ENCODE measurements at places on chromosomes 12 and 14.

GRCh38 chr14:79668951-79669350 is 542.4 kb downstream of the DIO2 start:
- DNase-seq: no peak

- DNase-seq: no peak
Measured at GRCh38 chr12:114013575-114014345, 47.6 kb upstream of the RBM19 start.

DNA sequence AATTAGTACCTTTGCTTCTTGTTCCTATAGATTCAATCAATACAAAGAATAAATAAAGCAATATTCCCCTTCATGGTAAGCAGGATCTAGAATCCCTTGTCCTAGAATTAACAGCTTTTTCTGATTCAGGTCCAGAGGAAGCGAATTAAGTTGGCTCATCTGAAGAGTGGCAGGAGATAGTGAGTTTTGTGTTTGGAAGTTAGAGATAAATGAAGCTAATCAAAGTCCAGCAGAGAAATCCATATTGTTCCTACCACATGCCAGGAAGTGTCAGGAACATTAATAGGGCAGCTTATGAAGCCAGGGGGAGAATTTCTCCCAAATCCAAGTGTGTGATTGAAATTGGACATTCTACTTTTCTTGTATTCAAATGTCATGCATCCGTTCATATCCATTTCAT is 13.9 kb downstream of the CAPZA3 start:
- no peak for DNase-seq

DNA sequence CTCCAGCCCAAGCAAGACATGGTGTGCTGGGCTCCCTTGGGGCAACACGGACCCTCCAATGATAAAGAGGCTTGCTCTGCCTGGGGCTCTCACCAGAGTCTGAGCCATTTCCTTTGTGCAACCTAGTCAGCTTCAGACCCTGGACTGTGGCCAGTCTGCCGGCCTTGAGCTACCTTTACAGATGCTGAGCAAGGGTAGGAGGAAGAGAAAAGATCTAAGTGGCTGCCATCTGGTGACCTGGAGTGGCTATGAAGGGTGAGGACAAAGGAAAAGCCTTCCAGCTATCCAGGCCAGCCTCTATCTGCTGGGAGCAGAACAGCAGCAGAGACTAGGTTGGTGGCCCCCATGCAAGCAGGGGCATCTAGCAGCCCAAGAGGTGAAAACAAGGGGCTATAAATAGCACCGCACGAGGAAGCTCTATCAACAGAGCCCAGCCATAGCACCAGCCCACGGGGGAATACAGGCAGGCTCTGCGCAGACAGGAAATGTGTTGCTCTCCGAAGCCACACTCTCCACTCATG is 230.1 kb downstream of the FOXN3 start:
- DNase-seq: no peak

GRCh38 chr12:111638556-111638955 is 39.4 kb upstream of the ATXN2 start:
- no peak for DNase-seq

DNA sequence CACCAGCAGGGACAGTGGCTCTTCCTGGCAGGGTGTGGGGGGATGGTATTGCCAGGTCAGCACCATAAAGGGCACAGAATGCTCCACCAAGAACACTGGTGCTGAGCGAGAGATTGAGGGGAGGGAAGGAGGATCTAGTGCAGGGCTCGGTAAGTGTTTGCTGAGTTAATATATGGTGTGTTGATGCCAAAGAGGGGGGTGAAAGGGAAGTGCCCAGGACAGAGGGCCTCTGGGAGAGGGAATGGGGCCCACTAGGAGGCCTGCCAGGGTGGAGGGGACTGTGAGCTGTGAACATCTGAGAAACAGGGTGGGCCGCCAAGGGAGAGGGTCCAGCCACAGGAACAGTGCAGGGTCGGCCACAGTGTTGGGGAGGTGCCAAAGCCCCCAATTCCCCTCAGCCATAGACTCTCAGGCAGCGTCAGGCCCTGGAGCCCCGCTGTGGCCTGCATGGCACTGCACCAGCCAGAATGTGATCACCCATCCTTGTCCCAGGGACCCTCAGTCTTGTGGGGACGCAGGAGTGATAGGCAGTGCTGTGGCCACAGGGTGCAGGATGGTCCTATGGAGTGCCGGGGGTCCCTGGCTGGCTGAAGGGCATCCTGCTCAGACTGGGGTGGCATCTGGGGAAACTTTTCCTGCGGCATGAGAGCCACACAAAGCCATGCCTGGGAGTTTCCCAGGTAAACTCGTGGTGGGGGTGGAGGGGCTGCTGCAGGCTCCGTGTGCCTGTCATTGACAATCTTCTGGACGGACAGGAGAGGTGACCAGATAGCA is 11.9 kb downstream of the RIN3 start:
- no peak for DNase-seq

DNA sequence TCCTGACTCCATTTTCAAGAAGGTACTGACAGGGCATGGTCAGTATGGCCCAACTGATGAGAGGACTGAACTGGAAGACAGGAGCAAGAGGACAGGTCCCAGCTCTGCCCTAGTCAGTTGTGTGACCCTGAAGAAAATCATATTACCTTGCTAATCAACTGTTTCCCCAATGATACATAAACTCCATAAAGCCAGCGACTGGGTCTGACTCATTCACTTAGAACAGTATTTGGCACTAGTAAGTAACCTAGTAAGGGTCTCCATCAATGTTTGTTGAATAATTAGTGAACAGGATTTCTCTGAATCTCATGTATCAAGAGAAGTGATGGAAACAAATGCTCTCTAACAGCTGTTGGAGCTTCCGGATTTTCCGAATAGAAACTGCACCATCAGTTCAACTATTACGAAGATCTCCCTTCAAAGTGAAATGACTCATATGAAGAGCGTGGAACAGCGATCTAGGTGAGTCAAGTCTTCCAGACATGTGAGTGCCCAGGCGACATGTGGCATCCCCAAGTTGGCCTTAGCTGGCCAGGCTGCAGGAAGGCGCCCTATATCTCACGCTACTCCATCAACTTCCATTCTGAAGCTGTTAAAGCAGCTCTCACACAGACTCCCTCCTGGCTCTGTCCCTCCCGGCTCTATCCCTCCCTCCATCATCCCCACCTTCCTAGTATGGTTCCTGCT is 94.5 kb downstream of the TTC7B start:
- DNase-seq: no peak

GRCh38 chr12:123390498-123391426 is 6.8 kb downstream of the KMT5A start:
- DNase-seq: no peak
